ENCODE measurements at places on chromosomes 1 and 21.

GRCh38 chr1:224851848-224852261 lies 77.6 kb upstream of the DNAH14 start:
- DNase-seq = no peak

- DNase-seq = no peak
Observed at GRCh38 chr1:55448261-55448660, 233.1 kb upstream of the USP24 start.

DNA sequence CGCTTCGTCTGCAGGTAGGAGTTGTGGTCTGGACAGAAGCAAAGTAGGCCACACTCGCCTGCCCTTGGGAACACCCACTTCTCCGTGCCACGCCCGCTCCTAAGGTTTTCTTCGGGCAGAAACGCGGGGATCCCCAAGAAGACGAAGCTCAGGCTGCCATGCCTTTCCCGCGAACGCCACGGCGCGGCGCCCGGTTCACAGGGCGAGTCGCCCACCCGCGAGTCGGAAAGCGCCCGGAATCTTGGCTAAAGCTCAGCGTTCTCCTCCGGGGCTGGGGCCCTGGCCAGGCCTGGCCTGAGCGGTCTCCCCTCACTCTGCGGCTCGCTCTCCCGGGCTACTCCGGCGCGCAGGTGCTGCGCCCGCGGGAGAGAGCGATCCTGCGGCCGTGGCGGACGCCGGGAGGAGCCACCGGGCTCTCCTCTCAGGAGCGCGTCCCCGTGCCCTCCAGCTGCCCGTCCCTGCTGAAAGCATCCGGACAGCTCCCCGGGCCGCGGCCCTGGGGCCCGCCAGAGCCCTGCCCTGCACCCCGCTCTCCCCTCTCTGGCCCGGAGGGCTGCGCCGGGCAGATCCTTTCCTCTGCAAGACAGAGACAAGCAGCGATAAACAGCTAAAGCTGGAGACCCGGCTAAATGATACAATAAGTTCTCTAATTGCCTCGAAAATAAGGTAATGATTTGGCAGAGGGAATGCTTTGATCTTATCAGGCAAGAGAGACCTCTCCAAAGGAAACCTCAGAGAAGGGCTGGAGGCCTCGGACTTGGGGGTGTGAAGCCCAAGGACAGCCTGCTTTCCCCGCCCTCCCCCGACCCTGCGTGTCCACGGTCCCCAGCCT lies 6.7 kb upstream of the WNT2B start:
- peak; percentile 76 for DNase-seq

DNA sequence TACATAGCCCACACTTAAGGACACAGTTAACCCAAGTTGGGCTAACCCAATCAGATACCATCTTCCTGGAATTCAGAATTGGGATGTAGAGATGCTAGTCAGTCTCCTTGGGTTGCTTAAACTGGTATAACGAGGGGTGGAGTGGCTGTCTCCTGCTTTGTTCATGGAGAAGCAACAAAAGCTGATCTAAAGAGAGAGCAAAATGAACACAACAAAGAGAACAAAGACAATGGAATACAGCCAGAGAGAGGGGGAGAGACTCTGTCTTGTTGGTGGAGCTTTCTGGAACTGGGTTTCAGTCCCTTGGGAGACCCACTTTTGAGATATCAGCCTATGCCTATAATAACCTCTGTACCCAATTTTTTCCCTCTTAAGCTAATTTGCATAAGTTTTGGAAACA lies 138.1 kb downstream of the ATG4C start:
- no peak for DNase-seq

- no peak for DNase-seq
Observed at GRCh38 chr1:61403679-61404596, 321.0 kb downstream of the TM2D1 start.

- DNase-seq = no peak
Observed at GRCh38 chr1:175405766-175406165, 213.2 kb upstream of the KIAA0040 start.

- no peak for DNase-seq
Observed at GRCh38 chr1:233109096-233109495, 158.7 kb downstream of the NTPCR start.

DNA sequence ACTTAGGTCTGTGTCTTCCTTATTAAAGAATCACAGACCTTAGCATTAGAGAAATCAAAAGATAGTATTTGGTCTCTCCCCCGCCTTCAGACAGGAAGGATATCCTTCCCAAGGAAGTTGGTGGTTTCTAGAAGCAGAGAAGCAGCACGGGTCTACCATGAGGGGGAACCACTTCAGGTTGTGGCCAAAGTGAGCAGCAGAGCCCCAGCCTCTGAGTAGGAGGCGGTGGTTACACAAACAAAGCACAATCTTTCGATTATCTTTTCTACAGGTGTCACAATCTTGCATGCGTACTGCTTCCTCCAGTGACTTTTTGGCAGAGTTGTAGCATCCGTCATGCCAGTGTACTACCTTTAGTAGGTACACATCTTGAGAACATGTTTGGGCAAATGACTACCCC lies 8.8 kb downstream of the PGLYRP4 start:
- DNase-seq = no peak

DNA sequence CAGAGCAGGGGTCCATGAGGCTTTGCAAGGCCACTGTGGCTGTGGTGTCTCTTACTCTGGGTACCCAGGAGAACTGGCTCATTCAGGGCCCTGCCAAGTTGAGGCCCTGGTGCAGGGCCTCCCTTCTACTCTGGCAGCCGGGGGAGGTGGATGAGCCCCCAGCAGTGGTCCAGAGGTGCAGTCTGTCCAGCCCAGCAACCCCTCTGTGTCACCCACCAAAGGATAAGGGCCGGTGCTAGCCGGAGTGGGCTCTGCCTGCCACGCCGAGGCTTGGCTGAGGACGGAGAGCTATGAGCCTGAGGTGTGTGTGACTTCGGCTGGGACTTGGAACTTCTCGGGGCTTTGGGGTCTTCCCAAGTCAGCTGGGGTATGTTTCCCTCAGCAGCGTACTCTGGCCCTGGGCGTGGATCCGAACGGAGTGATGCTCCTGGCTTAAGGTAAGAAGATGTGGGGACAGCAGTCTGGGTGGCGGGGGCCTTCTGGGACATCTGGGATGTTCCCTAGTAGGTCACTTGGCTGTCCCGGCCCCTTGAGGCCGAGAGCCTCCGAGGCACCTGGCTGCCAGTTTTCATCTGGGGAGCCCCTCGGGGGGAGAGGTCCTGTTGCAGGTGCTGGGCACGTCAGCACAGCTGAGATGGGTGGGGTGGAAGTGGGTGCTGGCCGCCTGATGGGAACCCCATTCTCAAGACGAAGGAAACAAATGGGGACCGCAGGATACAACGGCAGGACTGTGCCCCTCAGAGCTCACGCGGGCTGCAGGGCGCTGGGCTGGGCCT lies 25.9 kb downstream of the RUNX3 start:
- no peak for DNase-seq

GRCh38 chr1:60866226-60866900 lies 216.0 kb upstream of the NFIA start:
- no peak for DNase-seq

GRCh38 chr1:174269989-174270651 lies 110.8 kb downstream of the RABGAP1L start:
- DNase-seq = no peak

DNA sequence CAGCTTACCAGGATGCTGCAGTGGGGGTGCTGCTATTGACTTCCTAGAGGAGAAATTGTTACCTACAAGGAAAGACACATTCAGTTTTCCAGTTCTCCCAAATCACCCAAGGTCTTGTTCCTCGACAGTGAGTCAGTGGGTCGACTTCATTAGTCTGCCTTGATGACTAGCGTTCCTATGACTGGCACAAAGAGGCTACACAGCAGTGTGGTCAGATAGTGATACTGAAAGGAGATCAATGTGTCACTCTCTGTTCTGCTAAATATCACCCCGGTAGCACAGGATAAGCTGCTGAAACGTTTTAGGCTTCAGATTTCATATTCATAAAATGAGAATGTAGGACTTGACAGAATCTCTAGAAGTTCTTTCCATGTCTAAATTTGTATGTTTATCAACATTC lies 357.4 kb downstream of the LMX1A start:
- DNase-seq = no peak

DNA sequence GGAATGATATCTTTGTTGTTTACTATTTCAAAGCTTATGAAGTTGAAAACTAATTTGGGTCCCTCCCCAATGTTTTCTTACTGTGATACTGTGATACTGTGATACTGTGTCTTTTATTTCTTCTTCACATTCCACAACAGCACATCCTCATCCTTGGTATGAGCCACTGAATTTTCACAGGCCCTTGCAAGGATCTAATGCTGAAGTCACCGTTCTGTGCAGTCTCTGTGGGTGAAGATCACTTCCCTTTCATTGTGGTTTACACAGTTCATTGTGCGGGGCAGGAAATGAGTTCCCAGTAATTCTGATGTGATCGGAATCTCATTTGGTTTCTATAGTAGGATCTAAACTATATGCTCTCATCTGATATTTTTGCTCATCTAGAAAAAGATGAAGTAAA lies 32.1 kb upstream of the PAXBP1 start:
- DNase-seq = no peak

DNA sequence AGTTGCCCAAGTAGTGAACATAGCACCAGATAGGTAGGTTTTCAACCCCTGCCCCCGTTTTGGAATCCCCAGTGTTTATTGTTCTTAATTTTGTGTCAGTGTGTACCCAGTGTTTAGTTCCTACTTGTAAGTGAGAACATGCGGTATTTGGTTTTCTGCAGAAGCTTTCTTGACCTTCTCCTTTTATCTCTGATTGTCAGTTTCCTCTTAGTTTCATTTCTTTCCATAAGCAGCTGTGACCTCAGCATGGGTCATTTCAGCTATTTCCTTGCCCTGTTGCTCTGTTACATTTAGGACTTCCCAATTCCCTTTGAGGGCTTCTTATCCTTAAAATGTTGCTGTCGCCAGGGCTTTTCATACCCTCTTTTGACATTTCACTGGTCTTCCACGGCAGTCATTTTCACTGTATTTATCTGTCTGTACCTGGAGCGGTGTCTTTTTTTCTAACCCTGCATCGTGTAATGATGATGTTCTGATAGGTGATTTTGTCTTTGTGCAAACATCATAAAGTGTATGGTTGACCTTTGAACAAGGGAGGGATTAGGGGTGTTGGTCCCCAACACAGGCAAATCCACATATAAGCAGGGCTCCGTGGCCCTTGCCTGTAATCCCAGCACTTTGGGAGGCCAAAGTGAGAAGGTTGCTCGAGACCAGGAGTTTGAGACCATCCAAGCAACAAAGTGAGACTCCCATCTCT lies 15.0 kb downstream of the ITSN1 start:
- DNase-seq = no peak

GRCh38 chr1:207035877-207036551 lies 3.5 kb upstream of the C1orf116 start:
- no peak for DNase-seq

- no peak for DNase-seq
Observed at GRCh38 chr1:48106049-48106448, 108.9 kb upstream of the TRABD2B start.

DNA sequence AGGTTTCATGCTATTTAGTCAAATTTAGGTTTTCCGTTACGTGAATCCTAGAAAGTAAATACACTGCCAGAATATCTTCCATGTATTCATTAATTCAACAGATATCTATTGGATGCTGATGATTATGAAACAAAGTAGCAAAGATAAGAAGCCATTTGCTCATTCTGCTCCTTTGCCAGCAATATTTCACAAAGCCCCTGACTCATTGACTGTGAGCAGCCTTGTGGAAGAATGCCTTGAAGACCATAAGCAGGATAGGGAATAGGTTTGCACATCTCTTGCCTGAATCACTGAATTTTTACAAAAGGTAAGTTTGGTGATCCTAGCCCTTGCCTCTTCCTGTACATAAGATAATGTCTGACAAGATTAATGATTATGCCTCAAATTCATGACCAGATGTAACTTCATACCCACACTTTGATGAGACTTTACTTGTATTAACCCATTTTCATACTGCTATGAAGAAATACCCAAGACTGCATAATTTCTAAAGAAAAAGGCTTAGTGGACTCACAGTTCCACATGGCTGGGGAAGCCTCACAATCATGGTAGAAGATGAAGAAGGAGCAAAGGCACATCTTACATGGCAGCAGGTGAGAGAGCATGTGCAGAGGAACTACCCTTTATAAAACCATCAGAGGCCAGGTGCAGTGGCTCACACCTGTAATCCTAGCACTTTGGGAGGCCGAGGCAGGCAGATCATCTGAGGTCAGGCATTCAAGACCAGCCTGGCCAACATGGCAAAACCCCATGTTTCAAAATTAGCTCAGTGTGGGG lies 1.6 kb upstream of the PIGK start:
- DNase-seq = no peak

DNA sequence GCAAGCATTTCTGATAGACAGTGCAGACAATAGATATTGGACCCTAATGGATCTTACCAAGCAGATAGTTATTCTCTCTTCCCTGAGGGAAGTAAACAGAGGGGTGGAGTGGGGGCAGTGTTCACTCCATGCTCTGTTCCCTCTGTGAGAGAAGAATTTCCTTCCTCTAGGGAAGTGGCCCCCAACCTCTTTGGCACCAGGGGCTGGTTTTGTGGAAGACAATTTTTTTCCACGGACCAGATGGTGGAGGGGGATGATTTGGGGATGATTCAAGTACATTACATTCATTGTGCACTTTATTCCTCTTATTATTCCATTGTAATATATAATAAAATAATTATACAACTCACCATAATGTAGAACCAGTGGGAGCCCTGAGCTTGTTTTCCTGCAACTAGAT lies 459.9 kb downstream of the ADGRL2 start:
- no peak for DNase-seq

DNA sequence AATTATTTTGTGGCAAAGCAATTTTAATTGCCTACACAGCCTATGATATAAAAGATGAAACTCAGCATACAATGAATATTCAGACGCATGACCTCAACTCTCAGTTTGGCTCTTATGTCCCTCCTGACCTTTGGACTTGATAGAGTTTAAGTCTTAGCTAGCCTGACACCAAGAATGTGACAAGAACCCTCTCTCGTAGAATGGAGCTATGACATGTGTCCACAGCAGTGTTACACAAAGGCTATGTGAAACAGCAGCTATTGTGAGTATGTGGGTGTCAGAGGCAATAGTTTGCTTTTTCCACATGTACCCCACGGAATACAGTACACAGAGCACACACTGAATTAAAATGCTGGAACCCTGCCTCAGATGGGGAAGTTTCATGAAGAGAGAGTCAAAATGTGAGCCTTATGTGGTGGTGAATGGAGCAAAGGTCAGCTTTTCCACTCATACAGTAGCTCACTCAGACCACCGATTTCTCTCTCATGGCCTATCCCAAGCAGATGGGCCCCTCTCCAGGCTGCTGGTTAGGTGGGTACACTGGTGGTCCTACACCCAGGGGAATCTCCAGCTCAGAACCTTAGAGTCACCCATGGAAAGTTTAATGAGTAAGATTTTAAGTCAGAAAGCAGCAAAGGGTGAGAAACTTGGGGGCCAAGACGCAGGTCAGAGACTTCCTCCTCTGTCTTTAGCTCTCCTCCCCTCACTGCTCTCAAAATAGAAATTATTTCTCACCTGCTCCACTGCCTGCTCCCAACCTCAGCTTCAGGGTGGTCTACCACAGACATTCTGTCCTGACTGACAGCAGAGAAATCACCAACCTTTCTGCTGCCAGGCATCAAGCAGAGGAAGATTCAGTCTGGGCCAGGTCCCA lies 10.1 kb upstream of the XCL2 start:
- no peak for DNase-seq

Measured in hindlimb muscle (tissue), 1 donor.